ENCODE measurements at places on chromosomes 12 and 14.
A peak's percentile ranks its signal among the peaks of the same experiment; 100 is the strongest.

- no peak for DNase-seq
Observed at GRCh38 chr12:131428091-131428685, 282.7 kb upstream of the SFSWAP start.

DNA sequence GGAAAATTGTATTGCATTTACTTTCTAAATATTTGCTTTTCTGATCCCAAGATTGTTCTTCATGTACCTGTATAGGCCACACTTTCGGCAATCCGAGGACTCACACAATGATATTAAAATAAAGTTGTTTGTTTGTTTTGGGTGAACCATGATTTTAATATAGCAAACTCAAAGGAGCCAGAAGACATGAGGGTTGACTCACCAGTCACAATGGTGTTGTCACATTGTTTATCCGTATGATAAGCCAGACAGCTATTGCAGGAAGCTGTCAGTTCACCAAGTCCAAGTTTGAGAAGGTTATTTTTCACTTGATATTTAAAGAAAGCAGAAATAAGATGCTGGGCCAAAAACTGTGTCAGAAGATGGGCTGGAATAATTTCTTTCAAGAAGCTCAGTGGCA is 67.1 kb upstream of the CPM start:
- DNase-seq: no peak

DNA sequence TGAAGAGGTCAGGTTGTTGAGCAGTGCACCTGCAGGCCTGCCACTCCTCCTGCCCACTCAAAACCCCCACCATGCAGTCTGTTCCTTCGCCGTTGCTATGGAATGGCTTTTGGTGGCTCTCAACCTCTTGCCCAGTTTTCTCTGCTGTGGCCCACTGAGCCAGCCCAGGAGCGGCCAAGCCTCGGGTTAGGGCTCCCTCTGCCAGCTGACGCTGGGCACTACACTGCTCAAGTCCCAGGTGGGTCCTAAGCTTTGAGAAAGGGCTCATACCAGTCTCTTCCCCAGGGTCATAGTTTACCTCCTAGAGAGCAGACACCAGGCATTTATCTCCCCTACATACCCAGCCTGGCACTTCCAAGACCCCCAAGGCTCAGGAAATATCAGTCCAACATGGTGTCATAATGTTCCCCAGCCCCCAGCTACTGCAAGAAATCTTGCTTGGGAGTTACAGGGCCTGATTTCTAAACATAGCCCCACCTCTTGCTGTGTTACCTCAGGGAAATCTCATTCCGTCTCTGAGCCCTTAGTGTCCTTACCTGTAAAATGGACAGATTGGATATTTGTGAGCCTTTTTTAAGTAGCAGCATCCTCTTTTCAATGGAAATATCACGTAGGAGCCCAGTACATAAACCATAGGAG is 59.4 kb downstream of the TSPAN11 start:
- peak; percentile 21 for DNase-seq

- DNase-seq: no peak
Observed at GRCh38 chr12:1851151-1851701, 30.9 kb downstream of the LRTM2 start.

GRCh38 chr14:105926373-105927095 is 400.2 kb downstream of the TMEM121 start:
- DNase-seq: no peak

GRCh38 chr14:54577494-54577893 is 10.6 kb downstream of the SAMD4A start:
- no peak for DNase-seq

GRCh38 chr14:30005114-30005808 is 77.6 kb upstream of the PRKD1 start:
- DNase-seq: no peak

GRCh38 chr12:121278169-121279070 is 18.1 kb downstream of the CAMKK2 start:
- no peak for DNase-seq

DNA sequence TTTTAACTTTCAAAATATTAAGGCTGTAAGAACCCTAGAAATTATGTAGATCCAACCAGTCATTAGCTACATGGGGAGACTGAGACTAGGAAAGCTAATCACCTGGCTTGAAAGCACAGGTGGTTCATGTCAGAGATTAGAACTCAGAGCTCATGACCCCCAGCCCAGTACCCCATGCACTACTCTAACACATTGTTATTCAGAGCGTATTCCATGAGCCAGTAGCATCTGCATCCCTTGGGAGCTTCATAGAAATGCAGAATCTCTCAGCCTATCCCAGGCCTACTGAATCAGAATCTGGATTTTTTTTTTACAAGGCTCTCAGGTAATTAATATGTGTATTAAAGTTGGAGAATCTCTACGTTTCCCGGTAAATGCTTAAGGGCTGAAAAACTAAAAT is 161.7 kb downstream of the BTG1 start:
- no peak for DNase-seq

GRCh38 chr12:77202457-77203060 is 137.2 kb upstream of the E2F7 start:
- no peak for DNase-seq

- no peak for DNase-seq
Observed at GRCh38 chr12:49068879-49069506, 786 bp downstream of the RHEBL1 start.

- no peak for DNase-seq
Observed at GRCh38 chr12:114400361-114400811, 5.6 kb downstream of the TBX5 start.

GRCh38 chr12:19273482-19274330 is 144.2 kb downstream of the PLEKHA5 start:
- DNase-seq: peak; percentile 95

- DNase-seq: no peak
Observed at GRCh38 chr12:93186131-93186530, 191.6 kb upstream of the NUDT4 start.

GRCh38 chr14:96181186-96182056 is 23.2 kb upstream of the BDKRB2 start:
- DNase-seq: no peak

GRCh38 chr12:20220339-20220738 is 148.0 kb upstream of the PDE3A start:
- peak; percentile 56 for DNase-seq

GRCh38 chr12:63922474-63922873 is 78.0 kb downstream of the SRGAP1 start:
- DNase-seq: peak; percentile 29

- no peak for DNase-seq
Observed at GRCh38 chr14:95722525-95723190, 8.7 kb upstream of the TCL1A start.

DNA sequence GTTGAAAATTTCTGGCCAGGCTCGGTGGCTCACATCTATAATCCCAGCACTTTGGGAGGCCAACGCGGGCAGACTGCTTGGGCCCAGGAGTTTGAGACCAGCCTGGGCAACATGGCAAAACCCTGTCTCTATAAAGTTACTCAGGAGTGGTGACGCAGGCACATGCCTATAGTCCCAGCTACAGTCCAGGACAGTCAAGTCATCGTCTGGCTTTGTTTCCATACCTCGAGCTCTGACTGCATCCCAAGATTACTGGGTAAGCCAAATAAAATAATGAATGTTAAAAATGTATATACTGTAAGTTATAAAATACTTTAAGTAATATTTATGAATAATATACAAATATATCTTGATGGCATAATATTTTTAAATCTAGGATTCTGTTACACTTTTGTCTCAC is 23.0 kb upstream of the GXYLT1 start:
- no peak for DNase-seq

DNA sequence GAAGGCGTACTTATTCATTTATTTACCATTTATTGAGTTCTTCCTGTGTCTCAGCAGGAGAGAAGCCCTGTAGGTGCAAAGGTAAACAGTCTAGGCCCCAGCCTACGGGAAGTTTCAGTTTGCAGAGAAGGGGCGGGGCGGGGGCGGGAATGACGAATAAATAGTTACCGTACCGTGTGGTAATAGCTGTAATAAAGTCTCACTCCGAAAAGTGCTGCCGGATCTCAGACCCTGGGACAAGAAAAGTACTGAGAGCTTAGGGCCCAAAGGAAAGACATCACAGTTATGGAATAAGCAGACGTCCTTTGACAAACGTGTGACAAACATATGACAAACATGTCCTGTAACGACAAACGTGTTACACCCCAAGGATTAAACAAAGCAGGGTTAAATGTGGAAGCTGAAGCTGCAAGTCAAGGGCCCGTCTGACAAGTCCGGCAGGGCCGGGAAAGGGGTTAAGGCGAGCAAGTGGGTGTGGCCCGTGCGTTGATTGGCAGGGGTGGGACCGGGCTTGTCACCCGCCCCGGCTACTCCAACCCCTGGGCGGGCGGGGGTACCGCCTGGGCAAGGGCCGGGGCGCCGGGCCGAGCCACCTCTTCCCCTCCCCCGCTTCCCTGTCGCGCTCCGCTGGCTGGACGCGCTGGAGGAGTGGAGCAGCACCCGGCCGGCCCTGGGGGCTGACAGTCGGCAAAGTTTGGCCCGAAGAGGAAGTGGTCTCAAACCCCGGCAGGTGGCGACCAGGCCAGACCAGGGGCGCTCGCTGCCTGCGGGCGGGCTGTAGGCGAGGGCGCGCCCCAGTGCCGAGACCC is at the start of gene LRP10:
TSS of gene LRP10 (plus strand) at position 517 of the 809 bp plus-strand sequence. CDS start 564 bp downstream, outside the sequence.
- peak; percentile 85 for DNase-seq

GRCh38 chr12:122174155-122174845 is at the start of gene IL31:
IL31 (minus strand) TSS chr12:122174221; CDS start chr12:122174172, 49 bp downstream.
- DNase-seq: no peak

Data from SW 1271 (cell line).